ENCODE measurements at places on chromosomes 12 and 14.
A peak's percentile ranks its signal among the peaks of the same experiment; 100 is the strongest.

- no peak for DNase-seq
Measured at GRCh38 chr14:37668646-37669045, 73.2 kb downstream of the TTC6 start.

GRCh38 chr14:48943913-48944312, 642.3 kb downstream of the RPS29 start:
- DNase-seq, result no peak

DNA sequence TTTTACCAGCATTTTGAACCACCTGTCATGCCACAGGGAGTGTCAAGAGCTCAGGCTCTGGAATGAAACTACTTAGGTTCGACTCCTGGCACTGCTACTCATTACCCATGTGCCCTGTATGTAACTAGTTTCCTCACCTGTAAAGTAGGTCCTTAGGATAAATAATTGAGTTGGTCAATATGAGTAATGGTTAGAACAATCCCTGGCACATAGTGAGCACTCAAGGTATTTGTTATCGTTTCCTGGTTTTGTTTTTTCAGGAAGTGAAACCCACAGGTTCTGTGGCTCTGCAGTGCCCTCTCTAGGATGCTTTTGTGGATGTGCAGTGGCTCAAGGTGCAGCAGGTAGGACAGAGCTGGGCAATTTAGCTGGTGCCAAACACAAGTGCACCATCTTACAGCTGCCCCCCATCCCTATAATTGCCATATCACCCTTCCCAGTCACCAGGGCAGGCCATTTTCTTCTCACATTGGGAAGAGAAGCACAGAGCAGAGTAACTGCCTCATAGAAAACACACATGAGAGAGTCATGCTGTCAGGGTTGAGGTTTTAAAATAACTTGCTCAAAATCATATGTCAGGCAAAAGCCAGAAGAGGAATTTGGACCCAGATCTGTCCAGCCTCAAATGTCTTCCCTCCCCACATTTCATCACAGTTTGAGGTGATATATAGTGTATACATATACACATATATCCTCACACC, 297.5 kb downstream of the RPAP3 start:
- DNase-seq, result no peak

- no peak for DNase-seq
Measured at GRCh38 chr12:123465084-123465483, 7.1 kb downstream of the SNRNP35 start.

DNA sequence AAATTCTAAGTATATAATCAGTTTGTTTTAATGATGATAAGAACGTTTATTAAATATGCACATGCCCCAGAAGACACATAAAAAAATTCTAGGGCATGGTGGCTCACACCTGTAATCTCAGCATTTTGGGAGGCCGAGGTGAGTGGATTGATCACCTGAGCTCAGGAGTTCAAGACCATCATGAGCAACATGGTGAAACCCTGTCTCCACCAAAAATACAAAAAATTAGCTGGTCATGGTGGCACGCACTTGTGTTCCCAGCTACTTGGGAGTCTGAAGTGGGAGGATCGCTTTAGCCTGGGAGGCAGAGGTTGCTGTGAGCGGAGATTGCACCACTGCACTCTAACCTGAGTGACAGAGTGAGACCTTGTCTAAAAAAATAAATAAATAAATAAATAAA, 4.0 kb downstream of the CD69 start:
- no peak for DNase-seq

- DNase-seq, result peak; percentile 13
Measured at GRCh38 chr14:69259527-69260189, at the start of gene GALNT16. Gene GALNT16 (plus strand): TSS chr14:69260158. CDS start chr14:69260291, 133 bp downstream.

DNA sequence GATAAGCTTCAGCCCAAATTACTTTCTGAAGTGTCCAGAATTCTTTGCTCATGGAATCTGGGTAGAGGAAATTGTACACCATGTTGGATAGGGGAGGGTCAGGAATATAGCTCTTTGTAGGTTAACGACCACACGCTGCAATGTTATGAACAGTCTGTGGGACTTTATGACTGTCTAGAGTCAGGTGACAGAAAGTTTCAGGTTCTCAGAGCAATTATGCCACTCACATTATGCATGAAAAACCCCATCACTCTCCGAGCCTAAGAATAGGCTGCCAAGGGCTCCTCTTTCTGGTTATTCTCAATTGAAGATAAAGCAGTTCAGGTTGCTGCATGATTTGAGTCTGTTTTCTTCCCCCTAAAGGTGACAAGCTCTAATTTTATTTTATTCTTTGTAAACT, 430.9 kb downstream of the ATP23 start:
- no peak for DNase-seq

DNA sequence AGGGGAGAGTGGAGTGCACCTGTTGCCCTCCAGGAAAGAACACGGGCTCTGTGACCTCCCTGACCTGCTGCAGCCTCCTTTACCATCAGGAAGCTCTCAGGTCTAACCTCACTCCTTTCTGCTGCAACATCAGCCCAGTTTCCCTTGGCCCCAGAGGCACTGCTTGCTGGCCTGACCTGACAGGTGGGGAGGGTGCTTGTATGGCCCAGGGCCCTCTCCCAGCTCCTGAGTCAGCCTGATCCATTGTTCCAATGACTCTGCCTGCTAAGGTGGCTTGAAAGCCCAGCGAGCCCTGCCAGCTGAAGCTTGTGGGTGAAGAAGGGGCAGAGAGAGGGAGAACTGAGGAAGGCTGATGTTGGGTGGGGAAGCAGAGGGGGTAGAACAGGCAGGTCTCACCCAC, 13.2 kb upstream of the KRT78 start:
- DNase-seq, result no peak

DNA sequence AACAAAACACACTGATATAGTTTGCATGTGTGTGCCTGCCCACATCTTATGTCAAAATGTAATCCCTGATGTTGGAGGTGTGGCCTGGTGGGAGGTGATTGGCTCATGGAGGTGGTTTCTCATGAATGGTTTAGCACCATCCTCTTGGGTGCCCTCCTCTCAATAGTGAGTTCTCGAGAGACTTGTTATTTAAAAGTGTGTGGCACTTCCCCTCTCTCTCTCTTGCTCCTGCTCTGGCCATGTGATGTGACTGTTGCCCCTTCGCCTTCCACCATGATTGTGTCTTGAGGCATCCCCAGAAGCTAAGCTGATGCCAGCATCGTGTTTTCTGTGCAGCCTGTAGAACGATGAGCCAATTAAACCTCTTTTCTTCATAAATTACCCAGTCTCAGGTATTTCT, 454.1 kb upstream of the DCN start:
- DNase-seq, result no peak

DNA sequence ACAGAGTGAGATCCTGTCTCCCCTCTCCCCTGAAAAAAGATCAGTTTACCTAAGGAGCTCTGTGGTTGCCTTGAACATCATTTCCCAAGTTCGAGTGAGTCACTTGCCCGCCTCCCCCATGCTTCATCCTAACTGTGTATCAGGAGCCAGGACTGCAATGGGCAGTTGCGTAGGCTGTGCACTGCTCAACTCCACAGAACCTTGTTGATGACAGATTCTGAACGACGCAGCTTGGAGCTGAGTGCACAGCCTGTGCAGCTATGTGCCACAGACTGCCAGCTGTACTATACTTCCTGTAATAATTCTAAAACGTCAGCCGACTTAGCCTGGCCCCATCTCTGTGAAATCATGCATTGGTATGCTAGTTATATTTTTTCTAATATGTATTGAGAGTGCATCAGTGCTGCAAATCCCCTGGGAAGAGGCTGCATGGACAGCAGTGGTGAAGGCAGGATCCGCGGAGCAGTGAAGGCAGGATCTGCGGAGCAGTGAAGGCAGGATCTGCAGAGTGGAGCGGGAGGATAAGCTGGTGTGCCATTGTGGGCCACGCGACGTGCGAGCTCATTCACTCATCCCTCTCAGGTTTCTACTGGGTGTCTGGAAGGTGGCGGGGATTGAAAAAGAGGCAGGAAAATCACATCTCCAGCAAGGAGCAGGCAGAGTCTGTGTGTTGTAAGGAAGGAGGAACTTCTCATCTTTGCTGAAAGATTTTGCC, 80.8 kb downstream of the GALNT9 start:
- DNase-seq, result no peak

DNA sequence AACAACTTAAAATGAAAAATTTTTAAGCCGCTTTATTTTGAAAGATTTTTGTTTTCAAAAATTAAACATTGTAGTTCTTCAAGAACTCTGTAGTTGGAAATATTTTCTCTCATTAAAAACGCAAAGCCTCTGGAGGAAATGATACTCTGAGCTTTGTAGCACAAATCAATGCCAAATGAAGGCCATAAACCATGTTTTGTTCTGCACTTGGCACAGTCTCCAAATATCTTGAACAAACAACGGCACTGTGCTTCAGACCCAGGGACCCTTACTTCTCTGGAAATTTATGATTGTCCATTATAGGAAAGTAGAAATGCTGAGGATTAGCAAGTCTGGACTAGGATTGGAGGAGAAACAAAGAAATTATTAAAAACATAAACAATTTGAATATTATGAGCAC, 160.8 kb upstream of the BMP4 start:
- no peak for DNase-seq

GRCh38 chr14:30995689-30996088, 29.8 kb upstream of the AP4S1 start:
- DNase-seq, result no peak

DNA sequence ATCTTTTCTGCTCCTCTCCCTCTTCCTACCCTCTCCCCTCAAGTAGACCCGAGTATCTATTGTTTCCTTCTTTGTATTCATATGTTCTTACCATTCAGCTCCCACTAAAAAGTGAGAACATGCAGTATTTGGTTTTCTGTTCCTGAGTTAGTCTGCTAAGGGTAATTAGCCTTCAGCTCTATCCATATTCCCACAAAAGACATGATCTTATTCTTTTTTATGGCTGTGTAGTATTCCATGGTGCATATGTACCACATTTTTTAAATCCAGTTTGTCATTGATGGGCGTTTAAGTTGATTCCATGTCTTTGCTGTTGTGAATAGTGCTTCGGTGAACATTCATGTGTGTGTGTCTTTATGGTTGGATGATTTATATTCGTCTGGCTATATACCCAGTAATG, 32.2 kb downstream of the CRADD start:
- DNase-seq, result no peak

- DNase-seq, result no peak
Measured at GRCh38 chr12:82383930-82384552, 25.7 kb downstream of the METTL25 start.

DNA sequence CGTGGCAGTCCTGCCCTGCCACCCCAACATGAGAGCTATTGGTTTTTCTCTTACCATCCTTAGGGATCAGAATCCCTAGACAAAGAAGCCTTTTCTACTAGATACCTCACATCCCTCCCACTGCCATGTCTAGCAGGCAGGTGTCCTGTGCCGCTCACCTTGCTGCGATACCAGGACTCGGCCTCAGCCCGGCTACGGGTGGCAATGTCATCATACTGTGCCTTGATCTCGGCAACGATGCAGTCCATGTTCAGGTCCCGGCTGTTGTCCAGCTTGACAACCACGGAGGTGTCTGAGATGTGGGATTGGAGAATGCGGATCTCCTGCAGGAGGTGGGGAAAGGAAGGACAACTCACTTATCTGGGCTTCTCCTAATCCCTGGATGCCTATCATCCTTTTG, 4.5 kb downstream of the KRT83 start:
- DNase-seq, result no peak

DNA sequence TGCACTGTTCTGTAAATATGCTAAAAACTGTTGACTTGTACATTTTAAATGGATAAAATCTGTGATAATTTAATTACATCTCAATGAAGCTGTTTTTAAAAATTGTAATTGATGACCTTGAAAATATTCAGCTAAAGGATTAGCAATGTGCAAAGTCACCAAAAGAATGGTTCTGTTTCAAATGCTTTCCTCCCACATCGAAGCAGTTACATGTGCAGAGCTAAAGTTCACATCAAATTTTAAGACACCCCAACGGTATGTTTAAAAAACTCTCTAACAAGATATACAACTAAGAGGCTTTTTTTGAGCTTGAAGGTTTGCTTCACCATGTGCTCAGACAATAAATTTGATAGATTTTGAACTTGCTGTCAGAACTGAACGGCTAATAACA, 114.6 kb upstream of the KRAS start:
- no peak for DNase-seq

DNA sequence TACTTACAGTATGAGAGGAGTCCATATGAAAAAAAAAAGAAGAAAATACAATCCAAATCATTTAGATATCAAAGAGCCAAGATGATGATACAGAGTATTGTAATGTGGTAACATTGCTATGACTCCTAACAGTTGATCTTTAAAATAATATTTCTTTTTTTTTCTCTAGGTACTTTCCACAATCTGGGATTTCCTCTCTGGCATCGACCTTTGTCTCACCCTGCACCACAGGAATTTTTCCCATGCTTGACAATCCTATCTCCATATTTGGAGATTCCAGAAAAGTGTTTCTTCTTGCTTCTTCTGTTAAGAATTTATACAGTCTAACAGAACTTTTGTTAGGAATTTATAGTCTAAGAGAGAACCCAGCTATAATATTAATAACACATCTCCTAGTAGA, 184.4 kb downstream of the ITPR2 start:
- DNase-seq, result no peak

DNA sequence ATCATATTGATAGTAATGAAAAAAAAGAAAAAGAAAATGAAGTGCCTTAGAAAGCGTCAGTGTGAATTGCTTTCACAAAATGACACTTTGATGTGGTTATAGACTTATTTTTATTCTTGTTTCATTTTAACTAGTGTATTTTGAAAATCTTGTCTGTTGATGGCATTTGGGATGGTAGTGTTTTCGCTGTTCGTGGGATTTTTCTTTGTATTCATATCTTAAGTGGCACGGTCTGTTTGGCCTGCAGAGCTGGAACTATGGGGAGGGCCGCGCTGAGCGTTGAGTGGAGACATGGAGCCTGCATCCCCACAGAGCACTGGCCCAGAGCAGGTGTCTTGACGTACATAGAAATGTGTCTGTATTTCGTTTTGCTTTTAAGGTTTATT, 61.6 kb downstream of the WDR20 start:
- DNase-seq, result peak; percentile 21

- no peak for DNase-seq
Measured at GRCh38 chr12:77560714-77561113, 270.0 kb upstream of the NAV3 start.

- DNase-seq, result no peak
Measured at GRCh38 chr12:100795174-100795799, 711 bp downstream of the ANO4 start.

DNA sequence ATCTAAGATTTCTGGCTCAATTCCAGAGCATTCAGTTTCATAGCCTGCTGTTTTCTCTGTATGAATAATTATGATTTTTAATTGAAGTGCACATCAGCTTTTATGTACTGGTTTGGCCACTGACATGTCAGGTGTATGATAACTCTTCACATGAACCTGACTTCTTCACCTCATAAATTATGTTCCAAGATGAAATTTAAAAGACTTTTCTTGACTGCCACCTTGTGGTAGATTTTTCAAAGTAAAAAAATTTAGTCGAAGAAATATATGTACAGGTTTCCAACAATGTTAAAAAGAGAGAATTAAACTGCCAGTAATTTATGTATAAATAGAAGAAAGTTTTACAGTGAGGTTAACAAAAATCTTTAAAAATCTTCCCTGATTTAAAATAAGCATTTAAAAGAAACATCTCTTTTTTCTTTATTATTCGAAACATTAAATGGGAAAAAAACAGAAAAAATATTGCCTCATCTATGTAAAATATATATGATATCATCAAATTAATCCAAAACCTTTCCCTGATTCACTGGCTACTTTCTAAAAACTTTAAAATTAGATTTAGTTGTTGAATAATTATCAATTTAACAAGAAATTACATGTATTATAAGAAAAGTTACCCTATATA, 124.9 kb upstream of the ATXN7L3B start:
- no peak for DNase-seq
